ENCODE measurements at places on chromosomes 2 and 18. TPM values are rescaled to one million over a fixed set of nuclear protein-coding genes. Genes with fewer than 3 reads are reported as not detected.

GPR39 gene
- 0.42 TPM for total RNA-seq

FOXI3 gene
- not detected for total RNA-seq

SPC25 gene
- 5.6 TPM for total RNA-seq

KHK gene
- 2.4 TPM for total RNA-seq

SKOR2 gene
- total RNA-seq: not detected

SH3BP4 gene
- total RNA-seq: 60.1 TPM

PKDCC gene
- total RNA-seq: 42.2 TPM

NPHP1 gene
- 3.6 TPM for total RNA-seq

IL37 gene
- not detected for total RNA-seq

HOXD12 gene
- total RNA-seq: not detected

UGT1A4 gene
- not detected for total RNA-seq

GAL3ST2 gene
- not detected for total RNA-seq

All from osteocyte (in vitro differentiated cells).